Pancreas (tissue), 10 donors: ENCODE measurements at places on chromosomes 2 and 18. TPM values are rescaled to one million over a fixed set of nuclear protein-coding genes. Genes with fewer than 3 reads are reported as not detected.

Gene ANKRD30B
- 0.38 TPM for total RNA-seq

Gene UCN
- total RNA-seq, result 0.67 TPM

Gene SPR
- total RNA-seq, result 47.8 TPM

Gene FBXO48
- 0.60 TPM for total RNA-seq

- no peak for DNase-seq
Measured at GRCh38 chr2:126946318-126947102, 47.8 kb downstream of the TEX51 start.

GRCh38 chr2:172597176-172597842, 41.4 kb downstream of the PDK1 start:
- DNase-seq, result no peak

GRCh38 chr2:190815226-190815625, 65.4 kb upstream of the GLS start:
- no peak for DNase-seq

DNA sequence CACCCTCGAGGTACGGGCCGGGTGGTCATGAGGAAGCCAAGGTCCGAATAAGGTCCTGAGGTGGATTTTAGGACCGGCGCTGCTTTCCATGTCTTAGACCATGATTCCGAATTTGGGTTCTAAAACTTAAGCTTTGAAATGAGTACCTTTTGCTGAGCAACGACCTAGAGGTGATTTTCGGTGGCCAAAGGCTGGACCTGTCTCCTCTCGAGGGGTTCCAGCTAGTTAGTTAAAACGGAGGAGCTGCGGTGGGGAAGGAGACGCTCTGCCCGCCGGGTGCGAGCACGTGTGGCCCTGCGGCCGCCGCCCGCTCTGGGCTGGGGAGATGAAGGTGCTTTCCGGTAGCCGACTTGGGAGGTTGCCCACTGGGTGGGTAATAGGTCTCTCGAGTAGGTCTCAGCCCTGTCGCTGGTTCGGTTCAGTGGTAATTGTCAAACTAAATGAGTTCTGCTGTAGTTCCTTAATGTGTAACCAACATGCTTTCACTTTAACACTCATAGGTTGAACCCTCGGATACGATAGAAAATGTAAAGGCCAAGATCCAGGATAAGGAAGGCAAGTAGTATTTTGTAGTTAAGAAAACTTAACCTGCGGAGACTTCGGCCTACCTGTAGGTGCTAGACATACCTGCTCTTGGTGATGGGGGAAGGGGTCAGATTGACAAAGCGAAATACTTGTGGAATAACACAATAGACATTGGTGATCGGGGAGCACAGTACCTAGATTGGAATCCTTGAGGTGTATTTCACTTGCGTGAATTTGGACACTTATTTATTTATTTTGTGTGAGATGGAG, 572 bp downstream of the RPS27A start:
- peak; percentile 69 for DNase-seq

DNA sequence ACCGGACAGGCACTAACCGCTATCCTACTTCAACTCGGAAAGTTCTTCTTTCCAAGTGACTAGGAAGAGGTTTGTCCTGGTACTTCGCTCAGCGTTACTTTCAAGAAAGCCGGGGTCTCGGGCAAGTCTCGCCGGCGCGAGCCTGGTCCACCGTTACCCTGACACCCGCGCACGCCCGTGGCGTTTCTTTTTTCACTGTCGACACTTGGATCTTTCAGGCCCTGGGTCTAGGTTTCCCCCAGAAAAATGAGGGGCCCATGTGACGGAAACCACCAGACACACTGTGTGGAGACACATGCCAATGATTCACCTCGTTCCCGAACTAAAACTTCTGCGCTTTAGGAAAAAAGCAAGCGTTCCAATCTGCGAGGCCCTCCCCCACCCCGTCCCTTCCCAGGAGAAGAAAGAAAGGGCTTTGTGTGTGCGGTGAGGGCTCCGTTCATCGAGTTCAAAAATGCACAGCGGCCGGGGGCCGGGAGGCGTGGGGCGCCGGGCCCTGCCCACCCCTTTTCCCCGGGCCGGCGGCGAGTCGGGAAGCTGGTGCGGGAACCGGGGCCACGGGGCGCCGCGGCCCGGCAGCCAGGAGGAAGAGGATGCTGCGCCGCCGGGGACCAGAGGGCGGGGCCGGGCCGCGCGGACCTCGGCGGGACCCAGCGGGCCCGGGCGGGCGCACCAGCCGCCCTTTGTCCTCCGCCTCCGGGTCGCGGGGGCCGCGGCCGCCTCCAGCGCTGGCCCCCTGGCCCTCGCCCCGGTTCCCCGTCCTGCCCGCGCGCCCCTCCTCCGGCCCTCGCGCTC, 2.6 kb downstream of the ZNF521 start:
- DNase-seq, result peak; percentile 21

DNA sequence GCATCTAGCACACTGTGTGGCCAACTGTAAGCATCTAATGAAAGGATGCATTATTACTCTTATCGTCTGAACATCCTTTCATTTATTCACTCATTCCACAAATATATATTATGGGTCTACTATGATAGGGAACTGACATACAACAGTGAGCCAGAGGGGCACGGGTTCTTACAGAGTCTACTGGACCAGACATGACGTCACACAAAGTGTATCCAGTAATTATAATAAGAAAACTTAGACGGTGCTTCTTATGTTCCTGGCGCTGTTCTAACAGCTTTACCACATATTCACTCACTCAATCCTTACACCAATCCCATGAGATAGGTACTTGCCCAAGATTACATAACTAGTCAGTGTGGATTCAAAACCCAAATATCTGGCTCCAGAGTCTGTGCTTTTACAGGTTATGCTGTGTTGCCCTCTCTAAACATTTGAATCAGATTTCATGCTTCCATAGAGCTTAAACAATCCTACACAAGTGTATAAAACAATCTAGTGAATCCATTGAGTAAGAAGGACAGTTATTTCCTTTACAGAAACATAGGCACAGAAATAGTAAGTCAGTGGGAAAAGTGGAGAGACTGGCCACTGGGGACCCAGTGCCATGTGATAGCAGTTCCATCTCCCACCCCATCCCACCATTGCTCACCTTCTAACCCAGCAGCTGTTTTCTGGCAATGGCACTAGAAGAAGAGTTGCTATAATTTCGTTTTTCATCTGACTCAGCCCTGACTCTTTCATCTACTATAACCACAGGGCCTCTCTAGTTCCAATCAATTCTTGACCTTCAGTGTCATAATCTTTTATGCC, 24.2 kb upstream of the ARL5A start:
- DNase-seq, result no peak

DNA sequence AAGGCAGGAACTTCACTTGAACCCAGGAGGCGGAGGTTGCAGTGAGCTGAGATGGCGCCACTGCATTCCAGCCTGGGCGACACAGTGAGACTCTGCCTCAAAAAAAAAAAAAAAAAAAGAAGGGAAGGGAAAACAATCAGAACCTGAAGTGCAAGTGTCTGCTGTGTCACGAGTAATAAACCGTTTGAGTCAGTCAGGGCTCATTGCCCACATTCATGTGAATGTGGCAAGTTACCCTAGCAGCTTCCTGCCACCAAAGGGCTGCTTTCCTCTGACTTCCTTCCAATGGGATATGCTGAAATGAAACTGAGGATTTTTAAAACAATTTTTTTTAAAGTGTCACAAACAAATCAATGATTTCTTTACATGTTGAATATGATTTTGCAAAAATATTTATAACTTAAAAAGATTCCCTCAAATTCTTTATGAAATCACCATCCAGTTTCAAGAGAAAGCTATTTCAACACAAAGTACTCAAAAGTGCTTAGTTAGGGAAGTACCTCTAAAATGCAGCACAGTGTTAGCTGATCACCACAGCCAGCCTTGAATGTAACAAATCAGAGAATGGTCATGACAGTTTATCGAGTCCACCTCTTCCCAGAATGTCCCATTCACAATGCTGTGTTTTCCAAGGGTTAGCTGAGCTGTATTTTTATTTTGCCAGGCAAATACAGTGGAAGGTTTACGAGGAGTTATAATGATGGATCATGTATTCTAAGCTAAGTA, 36.4 kb downstream of the WDSUB1 start:
- peak; percentile 46 for DNase-seq

- no peak for DNase-seq
Measured at GRCh38 chr2:210132239-210132638, 39.0 kb downstream of the KANSL1L start.

GRCh38 chr2:78864205-78864604, 161.3 kb upstream of the REG3G start:
- no peak for DNase-seq

DNA sequence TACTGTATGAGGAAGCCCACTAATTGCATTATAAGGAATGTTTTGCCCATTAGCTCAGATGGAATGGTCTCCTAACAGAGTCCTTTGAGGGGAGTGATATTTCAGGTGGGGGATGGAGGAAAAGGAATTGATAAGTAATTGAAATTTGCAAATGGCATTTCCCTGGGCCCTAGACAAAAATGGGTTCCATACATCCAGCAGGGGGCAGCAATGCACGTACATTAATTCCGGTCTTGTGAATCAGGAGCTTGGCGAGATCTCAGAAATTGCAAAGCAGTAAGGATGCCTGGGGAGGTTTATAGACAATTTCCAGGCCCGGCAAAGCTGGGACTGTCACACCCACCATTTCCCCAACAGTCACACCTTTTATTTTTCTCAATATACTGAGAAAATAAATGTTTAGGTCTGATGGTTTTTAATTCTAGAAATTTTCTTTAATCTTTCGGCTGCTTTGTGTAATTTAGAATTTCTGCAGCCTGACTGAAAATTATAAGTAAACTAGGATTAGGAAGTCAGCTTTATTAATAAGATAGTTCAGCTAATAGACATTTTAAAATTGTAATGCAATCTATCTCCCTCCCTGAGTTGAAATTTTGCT, 122.8 kb downstream of the LYPD1 start:
- no peak for DNase-seq

DNA sequence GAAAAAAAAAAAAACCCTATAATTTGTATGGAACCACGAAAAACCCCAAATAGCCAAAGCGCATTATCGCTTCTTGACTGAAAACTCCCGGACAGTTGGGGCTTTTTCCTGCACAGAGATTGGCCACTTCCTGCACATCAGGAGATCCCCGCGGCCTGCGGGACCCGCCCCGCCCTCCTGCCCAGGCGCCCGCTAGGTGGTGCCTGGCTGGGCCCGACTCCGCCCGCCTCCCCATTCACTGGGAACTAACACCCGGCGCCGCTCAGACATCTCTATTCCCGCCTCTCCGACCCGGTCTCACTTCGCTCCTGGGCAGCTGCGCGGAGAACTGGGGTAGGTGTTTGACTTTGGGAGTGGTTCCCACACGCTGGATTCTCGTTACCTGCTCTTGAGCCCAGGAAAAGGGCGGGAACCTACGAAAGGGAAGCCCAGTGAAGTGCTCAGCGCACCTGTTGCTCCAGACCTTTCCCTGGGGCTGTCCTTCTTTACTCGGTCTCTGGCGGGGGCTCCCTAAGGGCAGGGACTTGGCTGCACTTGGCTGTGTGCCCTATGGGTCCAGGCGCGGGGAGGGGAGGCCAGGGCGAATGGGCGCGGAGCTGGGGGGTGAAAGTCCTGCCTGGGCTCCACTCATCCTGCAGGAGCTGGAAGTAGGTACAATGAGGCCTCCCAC, at the start of gene HMSD:
TSS of gene HMSD (plus strand) at position 234 of the 670 bp plus-strand sequence. CDS start 4,155 bp downstream, outside the sequence.
- DNase-seq, result peak; percentile 29
